ENCODE measurements at places on chromosomes 5 and 9.

DNA sequence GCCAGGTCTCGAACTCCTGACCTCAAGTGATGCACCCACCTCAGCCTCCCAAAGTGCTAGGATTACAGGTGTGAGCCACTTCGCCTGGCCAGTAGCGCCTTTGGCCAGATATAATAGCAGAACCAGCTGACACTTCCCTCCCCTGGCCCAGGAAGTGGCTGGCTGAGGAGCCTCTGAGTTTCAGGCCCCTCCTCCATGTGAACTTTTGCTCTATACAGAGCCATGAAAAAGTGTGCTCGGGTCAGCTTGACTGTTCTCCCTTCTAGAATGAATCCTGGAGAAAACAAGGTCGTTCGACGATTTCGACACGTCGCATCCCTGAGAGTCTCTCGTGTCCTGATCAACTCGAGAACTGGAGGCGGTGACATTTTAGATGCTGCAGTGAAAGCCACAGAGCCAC lies 8.6 kb upstream of the ZDHHC12 start:
- peaks cover 6% of the 10 kb centered on the region for H3K36me3 ChIP-seq
- peak overlapping the region; percentile 50 for H3K27ac ChIP-seq
- no peaks in the 10 kb centered on the region for H3K27me3 ChIP-seq
- H3K4me1 ChIP-seq = peaks cover 15% of the 10 kb centered on the region

GRCh38 chr5:83400241-83400640 lies 71.3 kb upstream of the VCAN start:
- no peaks in the 10 kb centered on the region for H3K36me3 ChIP-seq
- H3K4me3 ChIP-seq = no peak overlapping the region
- no peak for DNase-seq
- no peaks in the 10 kb centered on the region for H3K4me1 ChIP-seq
- H3K27me3 ChIP-seq = no peaks in the 10 kb centered on the region
- no peak overlapping the region for H3K27ac ChIP-seq

DNA sequence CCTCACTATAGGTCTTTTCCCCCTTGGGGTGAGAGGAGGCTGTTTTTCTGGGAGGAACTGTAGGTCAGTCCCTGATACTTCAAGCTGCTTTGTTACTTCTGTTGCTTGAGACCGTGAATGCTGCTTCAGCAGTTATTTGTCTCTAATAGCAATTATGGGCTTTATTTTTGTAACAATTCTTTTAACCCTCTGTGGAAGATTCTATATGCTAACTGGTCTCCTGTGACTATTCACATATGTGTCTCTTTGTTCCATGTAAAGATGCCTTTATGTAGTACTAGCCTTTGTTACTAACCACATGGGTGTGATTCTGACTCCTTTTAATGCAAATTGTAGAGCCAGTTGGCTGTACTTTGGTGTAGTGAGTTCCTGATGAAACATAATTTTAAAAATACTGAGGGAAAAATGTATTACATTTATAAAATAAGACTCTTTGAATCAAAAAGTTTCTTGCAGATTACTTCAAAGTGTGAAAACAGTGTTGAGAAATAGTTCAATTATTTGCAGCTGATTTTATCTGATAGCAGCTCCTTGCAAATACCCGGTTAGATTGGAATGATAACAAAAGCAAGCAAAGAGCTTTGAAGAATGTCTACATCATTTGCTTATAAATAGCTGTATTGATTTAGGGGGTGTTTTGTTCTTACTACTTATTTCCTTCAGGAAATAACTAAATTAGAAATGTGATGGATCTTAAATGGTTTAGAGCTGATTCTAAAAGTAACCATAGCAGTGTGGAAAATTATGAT lies 46.6 kb downstream of the ANGPTL2 start:
- DNase-seq = no peak
- H3K4me1 ChIP-seq = peaks cover 5% of the 10 kb centered on the region

DNA sequence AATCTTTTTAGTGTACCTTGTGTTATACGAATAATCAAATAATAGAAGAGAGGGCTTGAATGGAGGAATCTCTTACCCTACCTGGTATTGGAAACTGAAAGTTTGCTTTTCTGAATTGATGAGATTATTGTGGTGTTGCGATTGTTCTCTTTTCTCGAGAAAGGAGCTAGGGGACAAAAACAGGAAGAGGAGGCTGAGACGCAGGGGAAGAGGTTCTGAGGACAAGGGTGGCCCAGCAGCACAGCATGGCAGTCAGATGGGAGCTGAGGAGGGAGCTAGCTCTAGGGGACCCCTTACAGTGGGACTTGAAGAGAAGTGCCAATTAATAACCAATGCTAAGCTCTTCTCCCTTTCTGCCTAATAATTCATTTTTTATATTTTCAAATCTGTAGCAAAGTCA lies 183.3 kb upstream of the DMAC1 start:
- H3K27me3 ChIP-seq = no peaks in the 10 kb centered on the region
- no peak overlapping the region for H3K4me3 ChIP-seq
- H3K36me3 ChIP-seq = peaks cover 9% of the 10 kb centered on the region
- H3K27ac ChIP-seq = peak overlapping the region; percentile 96

DNA sequence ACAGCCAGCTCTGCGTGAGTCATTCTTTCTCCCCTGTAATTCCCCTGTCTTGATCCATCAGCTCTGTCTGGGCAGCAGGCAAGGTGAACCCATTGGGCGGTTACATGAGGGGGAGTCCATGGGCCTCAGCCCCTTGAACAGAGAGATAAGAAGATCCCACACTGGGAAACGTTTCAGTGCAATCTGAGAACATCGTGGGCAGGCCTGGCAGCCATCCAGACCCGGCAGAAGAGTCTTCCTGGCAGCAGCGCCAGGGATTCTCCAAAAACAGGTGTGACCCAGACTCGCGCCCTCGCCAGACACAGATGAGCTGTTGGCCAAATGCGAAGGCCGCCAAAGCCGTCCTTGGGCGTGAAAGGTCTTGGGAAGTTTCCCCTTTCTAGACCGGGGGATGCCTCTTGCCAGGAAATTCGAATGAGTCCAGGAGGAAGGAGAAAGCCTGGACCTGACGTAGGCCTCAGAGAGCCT lies 6.4 kb upstream of the SLC12A7 start:
- peaks cover 2% of the 10 kb centered on the region for H3K4me1 ChIP-seq
- no peak overlapping the region for H3K4me3 ChIP-seq
- H3K27me3 ChIP-seq = peaks cover 9% of the 10 kb centered on the region
- no peaks in the 10 kb centered on the region for H3K36me3 ChIP-seq
- no peak overlapping the region for H3K27ac ChIP-seq

- H3K4me1 ChIP-seq = no peaks in the 10 kb centered on the region
- H3K36me3 ChIP-seq = no peaks in the 10 kb centered on the region
- no peaks in the 10 kb centered on the region for H3K27me3 ChIP-seq
- no peak for DNase-seq
- no peak overlapping the region for H3K27ac ChIP-seq
These were observed 335.6 kb upstream of the ITGA1 start for GRCh38 chr5:52452098-52452497.

- H3K27ac ChIP-seq = no peak overlapping the region
- no peaks in the 10 kb centered on the region for H3K27me3 ChIP-seq
- H3K4me1 ChIP-seq = peaks cover 75% of the 10 kb centered on the region
These were observed 96.8 kb downstream of the RAPGEF6 start for GRCh38 chr5:131538177-131538593.

- DNase-seq = peak; percentile 76
- no peaks in the 10 kb centered on the region for H3K27me3 ChIP-seq
- H3K4me1 ChIP-seq = peaks cover 75% of the 10 kb centered on the region
These were observed 7.4 kb downstream of the SLC12A7 start for GRCh38 chr5:1104327-1105006.

DNA sequence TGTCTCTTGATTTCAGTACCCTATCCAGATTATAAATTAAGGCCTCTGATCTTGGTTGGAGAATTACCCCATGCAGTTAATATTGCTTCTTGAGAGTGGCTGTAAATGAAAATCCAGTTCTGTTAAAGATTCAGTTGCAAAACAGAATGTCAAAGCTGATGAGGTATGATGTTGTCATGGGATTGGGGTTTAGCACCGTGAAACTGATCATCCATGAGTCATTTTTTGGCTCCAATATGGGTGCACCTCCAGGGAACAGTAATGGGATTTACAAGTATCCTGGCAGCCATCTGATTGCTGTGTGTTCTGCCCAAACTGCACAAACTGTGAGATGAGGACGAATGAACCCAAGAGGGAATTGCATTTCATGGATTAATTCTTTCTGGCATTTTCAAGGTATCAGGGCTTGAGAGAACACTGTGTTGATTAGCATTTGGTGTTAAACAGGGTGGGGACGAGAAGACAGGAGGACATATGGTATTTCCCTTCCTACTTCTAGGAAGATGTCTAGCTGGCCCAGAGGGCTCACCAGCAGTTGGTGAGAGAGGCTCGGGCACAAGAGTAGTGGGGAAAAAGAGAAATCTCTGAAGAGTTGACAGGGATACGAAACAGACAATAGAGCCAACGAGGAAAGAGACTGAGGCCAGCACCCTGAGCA lies 214.7 kb downstream of the GAS1 start:
- no peaks in the 10 kb centered on the region for H3K27me3 ChIP-seq
- DNase-seq = no peak
- H3K4me1 ChIP-seq = no peaks in the 10 kb centered on the region
- no peak overlapping the region for H3K27ac ChIP-seq

DNA sequence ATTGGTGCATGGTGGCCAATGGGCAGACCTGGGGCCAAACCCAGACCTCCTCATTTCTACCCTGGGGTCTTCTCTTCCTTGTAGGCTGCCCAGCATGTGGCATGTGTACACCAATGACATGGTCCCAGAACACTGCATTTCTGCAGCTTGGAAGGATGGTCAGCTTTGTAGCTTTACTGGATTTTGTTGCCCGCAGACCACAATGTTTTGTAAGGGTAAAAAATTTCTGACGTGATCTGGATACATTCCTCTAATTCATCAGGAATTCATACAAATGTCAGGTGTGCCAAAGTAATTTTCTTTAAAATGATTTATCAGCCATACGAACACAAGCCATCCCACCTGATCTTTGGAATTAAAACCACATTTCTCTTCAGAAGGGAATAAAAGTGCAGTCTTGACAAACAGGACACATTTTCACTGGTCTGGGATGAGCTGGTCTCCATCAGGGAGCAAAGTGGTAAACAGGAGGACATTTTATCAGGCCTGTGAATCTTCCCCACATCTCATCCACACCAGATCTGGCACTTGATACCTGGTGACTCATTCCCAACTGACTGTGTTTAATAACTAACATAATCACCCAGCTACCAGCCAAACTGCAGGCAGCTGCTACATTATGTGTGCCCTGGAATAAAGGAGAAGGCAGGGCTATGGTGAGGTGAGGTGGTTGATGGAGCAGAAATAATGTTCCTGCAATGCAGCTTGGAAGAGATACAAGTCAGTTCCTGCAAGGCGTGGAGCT lies 103.9 kb downstream of the SPOCK1 start:
- no peak for DNase-seq
- no peaks in the 10 kb centered on the region for H3K27me3 ChIP-seq
- H3K4me3 ChIP-seq = no peak overlapping the region
- no peak overlapping the region for H3K27ac ChIP-seq
- no peaks in the 10 kb centered on the region for H3K36me3 ChIP-seq

DNA sequence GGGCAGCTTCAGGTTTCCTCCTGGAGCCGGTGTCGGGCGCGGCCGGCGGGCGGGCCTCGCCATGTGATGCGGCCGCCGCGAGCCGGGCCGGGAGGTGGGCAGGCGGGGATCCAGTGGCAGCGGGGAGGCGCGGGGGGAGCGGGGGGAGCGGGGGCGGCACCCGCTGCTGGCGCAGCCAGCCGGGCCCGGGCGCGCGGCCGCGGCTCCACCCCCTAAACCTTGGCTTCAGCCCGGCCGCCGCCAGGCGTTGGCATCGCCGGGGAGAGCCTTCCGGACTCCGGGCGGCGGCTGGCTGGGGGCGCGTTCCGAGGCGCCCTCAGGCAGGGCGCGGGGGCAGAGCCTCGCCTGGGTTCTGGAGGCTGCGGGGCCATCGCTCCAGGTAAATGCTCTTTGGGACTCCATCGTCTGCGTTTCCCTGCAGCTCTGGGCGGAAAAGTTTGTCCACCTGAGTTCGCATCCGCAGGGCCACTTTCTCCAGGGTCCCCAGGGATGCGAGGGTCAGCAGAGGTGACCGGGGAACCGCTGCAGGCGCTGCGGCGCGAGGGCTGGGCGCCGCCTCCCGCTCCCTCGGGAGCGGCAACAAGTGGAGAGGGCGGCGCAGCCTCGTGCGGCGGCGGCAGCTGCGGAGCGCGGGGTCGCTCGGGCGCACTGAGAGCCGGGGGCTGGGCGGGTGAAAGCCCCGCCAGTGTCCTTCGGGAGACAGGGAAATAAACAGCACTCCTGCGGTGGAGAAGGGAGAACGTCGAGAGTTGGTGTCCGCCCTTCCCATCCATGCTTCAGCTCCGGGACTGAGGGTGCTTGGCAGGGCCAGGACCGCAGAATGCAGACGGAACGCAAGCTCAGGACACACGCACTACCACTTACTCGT lies at the start of gene ARHGEF28:
Gene ARHGEF28 (plus strand): TSS at position 253 of the 868 bp plus-strand sequence. CDS start 58,656 bp downstream, outside the sequence.
- peaks cover 3% of the 10 kb centered on the region for H3K4me1 ChIP-seq
- DNase-seq = peak; percentile 13
- H3K27me3 ChIP-seq = peaks cover 66% of the 10 kb centered on the region
- peak within 1 kb of the TSS; percentile 49 for H3K4me3 ChIP-seq

DNA sequence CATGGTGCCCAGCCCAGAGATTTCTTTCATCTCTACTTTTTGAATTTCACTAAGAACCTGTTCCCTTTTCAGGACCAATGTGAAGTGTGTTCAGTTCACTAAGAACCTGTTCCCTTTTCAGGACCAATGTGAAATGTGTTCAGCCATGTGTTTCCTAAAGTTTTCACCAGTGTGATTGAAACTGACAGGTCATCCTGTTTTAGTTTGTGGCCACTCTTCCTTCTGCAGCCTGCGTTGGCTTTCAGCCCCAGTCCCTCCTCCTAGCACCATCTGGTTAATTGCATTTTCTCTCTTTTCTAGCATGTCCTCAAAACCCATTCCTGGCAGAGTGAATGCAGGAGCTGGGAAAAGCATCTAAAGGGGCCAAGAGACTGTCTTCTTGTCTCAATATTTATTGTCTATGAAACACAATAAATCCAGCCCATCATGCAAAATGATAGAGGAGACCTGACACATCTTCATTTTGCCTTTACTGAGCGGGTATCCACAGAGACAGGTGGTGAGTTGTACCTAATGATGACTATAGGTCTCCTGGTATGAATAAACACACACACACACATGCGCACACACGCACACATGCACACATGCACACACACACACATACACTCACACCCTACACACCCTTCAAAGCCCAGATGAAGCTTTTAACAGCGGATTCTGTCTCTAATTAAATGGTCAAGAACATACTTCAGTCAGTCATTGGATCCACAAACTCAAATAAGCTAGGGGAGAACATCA lies 6.1 kb upstream of the PANK3 start:
- no peak for DNase-seq
- peaks cover 11% of the 10 kb centered on the region for H3K4me1 ChIP-seq
- H3K27ac ChIP-seq = no peak overlapping the region
- peaks cover 17% of the 10 kb centered on the region for H3K27me3 ChIP-seq

- no peaks in the 10 kb centered on the region for H3K36me3 ChIP-seq
- DNase-seq = no peak
- H3K27ac ChIP-seq = no peak overlapping the region
- peaks cover 10% of the 10 kb centered on the region for H3K4me1 ChIP-seq
- H3K27me3 ChIP-seq = no peaks in the 10 kb centered on the region
These were observed 51.9 kb upstream of the IFNK start for GRCh38 chr9:27472195-27472594.

- no peak overlapping the region for H3K4me3 ChIP-seq
- no peaks in the 10 kb centered on the region for H3K27me3 ChIP-seq
- H3K4me1 ChIP-seq = no peaks in the 10 kb centered on the region
- DNase-seq = no peak
These were observed 91.3 kb upstream of the NFIB start for GRCh38 chr9:14405176-14405706.
